ENCODE measurements at places on chromosomes 4 and X. TPM values are rescaled to one million over a fixed set of nuclear protein-coding genes. Genes with fewer than 3 reads are reported as not detected.

GRCh38 chr4:61277785-61278760 lies 77.9 kb downstream of the ADGRL3 start:
- no peaks in the 10 kb centered on the region for H3K27me3 ChIP-seq
- H3K36me3 ChIP-seq: no peaks in the 10 kb centered on the region
- DNase-seq: no peak

- H3K4me1 ChIP-seq: no peaks in the 10 kb centered on the region
- no peak overlapping the region for H3K27ac ChIP-seq
- H3K27me3 ChIP-seq: peaks cover 6% of the 10 kb centered on the region
- no peaks in the 10 kb centered on the region for H3K36me3 ChIP-seq
Observed at GRCh38 chrX:3545901-3546300, 167.5 kb downstream of the PRKX start.

- no peaks in the 10 kb centered on the region for H3K36me3 ChIP-seq
- no peaks in the 10 kb centered on the region for H3K27me3 ChIP-seq
- DNase-seq: no peak
Observed at GRCh38 chr4:115187136-115187535, 73.7 kb upstream of the NDST4 start.

DNA sequence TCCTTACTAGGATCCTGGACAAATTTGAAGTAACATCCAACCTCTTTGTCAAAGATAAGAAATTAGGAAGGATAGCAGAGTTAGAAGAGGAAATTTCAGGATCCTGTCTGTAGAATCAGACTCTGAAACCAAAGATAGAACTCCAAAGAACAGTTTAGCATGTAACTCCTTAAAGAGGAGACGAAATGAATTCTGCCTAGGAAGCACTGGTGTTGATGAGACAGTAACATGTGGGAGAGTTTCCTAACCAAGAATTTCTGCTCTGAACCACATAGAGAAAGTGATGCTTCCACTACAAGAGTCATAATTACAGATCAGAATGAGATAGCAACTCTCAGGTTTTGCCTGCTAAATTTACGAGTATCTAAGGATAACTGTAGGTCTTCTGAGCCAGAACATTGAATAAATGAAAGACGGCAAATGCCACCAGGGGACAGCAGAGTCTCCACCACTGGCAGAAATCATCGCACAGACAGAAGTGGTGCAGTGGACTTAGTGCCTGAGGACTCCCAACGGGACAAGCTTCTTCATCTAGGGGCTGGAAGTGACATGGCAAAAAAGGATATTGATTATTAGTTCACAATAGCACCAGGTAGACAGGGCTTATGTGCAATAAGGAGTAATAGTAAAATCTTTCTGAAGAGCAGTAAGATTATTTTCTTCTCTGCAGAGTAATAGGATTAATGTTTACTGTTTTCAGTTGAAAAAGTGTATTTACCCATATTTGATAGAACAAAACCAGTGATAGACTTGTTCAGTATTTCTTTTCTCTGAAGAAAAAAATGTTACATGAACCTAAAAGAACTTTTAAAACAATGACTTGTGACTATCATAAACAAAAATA lies 6.7 kb upstream of the PPID start:
- DNase-seq: peak; percentile 59
- no peaks in the 10 kb centered on the region for H3K27me3 ChIP-seq
- H3K36me3 ChIP-seq: no peaks in the 10 kb centered on the region
- H3K4me1 ChIP-seq: no peaks in the 10 kb centered on the region
- no peak overlapping the region for H3K27ac ChIP-seq
- H3K4me3 ChIP-seq: no peak overlapping the region

DNA sequence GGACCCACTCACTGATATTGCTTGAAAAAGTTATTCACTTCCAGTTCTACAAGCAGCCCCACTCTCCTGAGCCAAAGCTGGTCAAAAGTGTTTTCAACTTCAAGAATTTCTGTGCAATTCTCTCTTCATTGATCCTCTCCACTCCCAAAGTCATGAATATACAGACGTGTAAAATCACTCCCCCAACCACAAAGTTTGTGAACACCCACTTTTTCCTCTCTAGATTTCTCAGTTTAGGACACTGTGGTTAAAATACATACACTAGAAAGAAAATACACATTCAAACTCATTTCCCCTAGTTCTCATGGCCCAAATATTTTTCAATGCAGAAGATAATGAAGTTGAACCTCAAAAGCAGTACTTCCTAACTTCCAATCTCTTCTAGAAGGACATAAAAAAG lies 116.3 kb downstream of the MSN start:
- H3K4me3 ChIP-seq: no peak overlapping the region
- no peak for DNase-seq
- no peaks in the 10 kb centered on the region for H3K4me1 ChIP-seq
- H3K27ac ChIP-seq: no peak overlapping the region

GRCh38 chr4:81913427-81913879 lies 441.7 kb upstream of the RASGEF1B start:
- no peaks in the 10 kb centered on the region for H3K27me3 ChIP-seq
- H3K4me1 ChIP-seq: no peaks in the 10 kb centered on the region
- H3K36me3 ChIP-seq: no peaks in the 10 kb centered on the region
- no peak overlapping the region for H3K27ac ChIP-seq

- H3K4me1 ChIP-seq: no peaks in the 10 kb centered on the region
Observed at GRCh38 chr4:22077571-22077970, 129.0 kb upstream of the KCNIP4 start.

DNA sequence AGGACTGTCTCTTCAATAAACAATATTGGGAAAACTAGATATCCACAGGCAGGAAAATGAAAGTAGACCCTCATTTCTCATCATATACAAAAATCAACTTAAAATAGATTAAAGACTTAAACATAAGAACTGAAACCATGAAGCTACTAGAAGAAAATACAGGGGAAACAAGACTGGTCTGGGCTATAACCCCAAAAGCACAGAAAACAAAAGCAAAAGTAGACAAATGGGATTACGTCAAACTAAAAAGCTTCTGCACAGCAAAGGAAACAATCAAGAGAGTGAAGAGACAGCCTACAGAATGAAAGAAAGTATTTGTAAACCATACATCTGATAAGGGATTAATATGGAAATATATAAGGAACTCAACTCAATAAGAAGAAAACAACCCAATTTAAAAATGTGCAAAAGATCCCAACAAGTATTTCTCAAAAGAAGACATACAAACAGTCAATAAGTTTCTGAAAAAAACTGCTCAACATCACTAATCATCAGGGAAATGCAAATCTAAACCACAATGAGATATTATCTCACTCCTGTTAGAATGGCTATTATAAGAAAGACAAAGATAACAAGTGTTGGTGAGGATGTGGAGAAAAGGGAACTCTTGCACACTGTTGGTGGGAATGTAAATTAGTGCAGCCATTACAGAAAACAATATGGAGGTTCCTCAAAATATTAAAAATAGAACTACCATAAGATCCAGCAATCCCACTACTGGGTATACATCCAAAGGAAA lies 325.3 kb upstream of the RASGEF1B start:
- H3K27ac ChIP-seq: no peak overlapping the region
- no peaks in the 10 kb centered on the region for H3K27me3 ChIP-seq
- no peaks in the 10 kb centered on the region for H3K36me3 ChIP-seq

DNA sequence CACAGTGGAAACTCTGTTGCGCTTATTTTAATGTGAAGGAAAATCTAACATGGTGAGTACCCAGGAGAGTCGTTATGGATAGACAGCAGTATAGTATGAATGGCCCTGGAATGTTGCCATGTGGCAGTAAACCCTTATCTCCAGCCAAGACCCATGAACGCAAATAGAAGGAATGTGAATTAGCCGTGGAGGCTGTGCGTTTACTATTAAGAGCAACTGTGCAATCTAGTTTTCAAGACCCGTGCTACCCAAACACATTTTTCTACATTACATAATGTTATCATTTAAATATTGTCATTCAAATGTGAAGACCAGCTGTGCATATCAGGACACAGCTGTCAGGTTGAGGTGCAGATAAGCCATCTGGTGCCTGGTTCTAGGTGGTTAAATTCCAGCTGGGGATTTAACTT lies 13.3 kb upstream of the AGA start:
- no peak overlapping the region for H3K27ac ChIP-seq
- no peaks in the 10 kb centered on the region for H3K36me3 ChIP-seq
- DNase-seq: peak; percentile 9
- no peak overlapping the region for H3K4me3 ChIP-seq
- H3K4me1 ChIP-seq: no peaks in the 10 kb centered on the region

- H3K4me3 ChIP-seq: no peak overlapping the region
- peak; percentile 72 for DNase-seq
- H3K27ac ChIP-seq: no peak overlapping the region
- no peaks in the 10 kb centered on the region for H3K27me3 ChIP-seq
- H3K36me3 ChIP-seq: no peaks in the 10 kb centered on the region
- H3K4me1 ChIP-seq: no peaks in the 10 kb centered on the region
Observed at GRCh38 chrX:139126493-139126892, 404.0 kb upstream of the F9 start.

- H3K4me1 ChIP-seq: no peaks in the 10 kb centered on the region
- no peak overlapping the region for H3K4me3 ChIP-seq
- no peak for DNase-seq
- H3K36me3 ChIP-seq: no peaks in the 10 kb centered on the region
- H3K27me3 ChIP-seq: no peaks in the 10 kb centered on the region
- no peak overlapping the region for H3K27ac ChIP-seq
Observed at GRCh38 chr4:145338568-145338967, 143.1 kb upstream of the SMAD1 start.

DNA sequence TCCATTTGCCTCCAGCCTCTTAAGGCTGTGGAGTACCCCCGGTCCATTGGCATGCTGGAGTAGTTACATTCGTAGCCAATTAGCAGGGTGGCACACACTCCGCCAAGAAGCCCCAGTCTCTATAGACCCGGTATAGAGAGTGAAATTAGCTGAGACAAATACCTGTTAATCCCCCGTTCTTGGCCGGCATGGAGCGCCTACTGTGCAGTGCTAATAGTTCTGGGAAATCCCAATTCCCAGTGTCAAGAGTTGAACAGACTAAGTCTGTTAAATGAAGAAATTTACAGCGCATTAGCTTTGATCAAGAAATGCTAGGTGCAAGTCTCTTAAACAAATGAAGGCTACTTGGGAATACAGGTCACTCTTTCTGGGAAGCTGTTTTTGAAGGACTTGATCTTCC lies 127.8 kb upstream of the ARX start:
- no peaks in the 10 kb centered on the region for H3K4me1 ChIP-seq
- H3K27me3 ChIP-seq: no peaks in the 10 kb centered on the region

- H3K27me3 ChIP-seq: no peaks in the 10 kb centered on the region
- no peaks in the 10 kb centered on the region for H3K36me3 ChIP-seq
- H3K4me3 ChIP-seq: no peak overlapping the region
- no peak for DNase-seq
- no peak overlapping the region for H3K27ac ChIP-seq
- H3K4me1 ChIP-seq: no peaks in the 10 kb centered on the region
Observed at GRCh38 chr4:19580095-19580494, 671.6 kb upstream of the SLIT2 start.

DNA sequence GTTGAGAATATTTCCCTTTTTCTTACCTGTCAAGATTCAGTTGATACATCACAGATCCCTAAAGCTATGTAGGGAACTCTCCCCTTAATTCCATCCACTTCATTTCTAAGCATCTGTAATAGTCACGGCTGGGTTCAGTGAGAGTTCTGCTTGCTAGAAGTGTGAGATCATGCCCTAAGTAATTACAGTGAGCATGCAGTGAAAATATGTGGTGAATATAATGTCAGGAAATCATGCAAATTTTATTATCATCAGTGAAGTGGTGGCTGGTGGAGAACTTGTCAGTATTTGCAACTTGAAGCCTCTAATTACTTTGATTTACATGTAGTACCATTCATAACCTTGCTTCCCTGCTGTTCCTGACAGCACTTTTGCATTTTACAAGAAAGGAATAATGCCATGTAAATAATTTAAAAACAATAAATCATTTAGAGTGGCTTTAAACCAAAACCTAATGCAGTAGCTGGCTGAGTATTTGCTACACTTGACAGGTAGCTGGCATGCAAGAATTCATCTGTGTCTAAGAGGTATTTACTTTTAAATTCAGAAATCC lies 28.3 kb upstream of the CFAP299 start:
- no peak overlapping the region for H3K4me3 ChIP-seq
- no peaks in the 10 kb centered on the region for H3K4me1 ChIP-seq
- H3K36me3 ChIP-seq: no peaks in the 10 kb centered on the region
- H3K27ac ChIP-seq: no peak overlapping the region
- no peak for DNase-seq
- no peaks in the 10 kb centered on the region for H3K27me3 ChIP-seq

DNA sequence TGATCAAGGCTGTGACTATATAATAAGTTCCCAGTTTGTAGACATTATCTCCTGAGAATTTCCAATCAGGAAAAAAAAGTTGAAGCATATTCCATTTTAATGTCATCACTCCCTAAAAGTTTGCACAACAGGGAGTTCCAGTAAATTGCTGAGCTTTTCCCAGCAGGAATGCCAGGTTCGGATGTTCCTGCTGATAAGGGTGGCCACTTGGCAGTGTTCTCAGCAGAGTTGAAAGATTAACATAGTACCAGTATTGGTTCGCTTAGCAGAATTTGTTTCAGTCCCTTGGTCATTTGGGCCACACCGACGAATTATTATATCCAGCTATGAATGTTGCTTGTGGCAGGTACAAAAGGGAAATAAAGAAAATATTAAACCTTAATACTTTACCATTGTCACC lies 5.2 kb upstream of the CXCL2 start:
- H3K4me1 ChIP-seq: peaks cover 3% of the 10 kb centered on the region
- no peak for DNase-seq
- no peaks in the 10 kb centered on the region for H3K27me3 ChIP-seq
- no peak overlapping the region for H3K27ac ChIP-seq
- H3K4me3 ChIP-seq: no peak overlapping the region

DNA sequence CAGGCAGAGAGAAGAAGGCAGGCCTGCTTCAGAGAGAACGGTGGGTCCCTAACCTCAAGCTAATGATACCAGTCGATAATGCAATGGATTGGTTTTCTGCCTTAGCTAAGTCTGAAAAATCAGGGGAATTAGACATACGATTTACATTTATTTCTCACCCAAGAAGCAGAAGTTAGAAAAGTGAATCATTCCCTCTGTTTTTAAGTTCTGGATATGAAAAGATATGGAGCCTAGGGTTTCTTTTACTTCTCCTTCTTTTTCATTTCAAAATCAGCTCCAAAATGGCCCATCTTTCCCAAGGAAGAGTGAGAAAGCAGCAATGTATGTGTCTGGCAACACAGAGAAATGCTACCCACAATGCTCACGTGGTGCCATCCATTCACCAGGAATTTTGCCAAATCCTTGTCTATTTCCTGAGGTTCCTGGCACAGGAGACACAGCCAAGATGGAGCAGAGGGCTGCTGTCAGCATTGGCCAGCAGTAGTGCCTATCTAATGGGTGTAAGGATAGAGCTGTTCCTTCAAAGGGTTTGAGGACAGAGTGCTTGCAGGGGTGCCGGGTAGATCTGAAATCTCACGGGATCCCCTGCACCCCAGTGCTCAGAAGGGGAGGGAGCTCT lies 231.5 kb downstream of the MAML3 start:
- H3K4me3 ChIP-seq: no peak overlapping the region
- H3K4me1 ChIP-seq: no peaks in the 10 kb centered on the region
- no peaks in the 10 kb centered on the region for H3K36me3 ChIP-seq
- H3K27ac ChIP-seq: no peak overlapping the region
- DNase-seq: no peak

The FAM193A gene
- 24.6 TPM for total RNA-seq

The NAP1L5 gene
- total RNA-seq: 5.2 TPM

The C1QTNF7 gene
- not detected for total RNA-seq

The NAP1L3 gene
- total RNA-seq: not detected

The SORBS2 gene
- total RNA-seq: 1.1 TPM

The CXCL5 gene
- not detected for total RNA-seq

The NOX1 gene
- not detected for total RNA-seq

The UGT2B10 gene
- 0.18 TPM for total RNA-seq

The BRS3 gene
- total RNA-seq: not detected

The MAGEB1 gene
- total RNA-seq: 32.6 TPM

The BANK1 gene
- not detected for total RNA-seq

Data from K562 (cell line).